ENCODE measurements at places on chromosomes 7 and 10.

DNA sequence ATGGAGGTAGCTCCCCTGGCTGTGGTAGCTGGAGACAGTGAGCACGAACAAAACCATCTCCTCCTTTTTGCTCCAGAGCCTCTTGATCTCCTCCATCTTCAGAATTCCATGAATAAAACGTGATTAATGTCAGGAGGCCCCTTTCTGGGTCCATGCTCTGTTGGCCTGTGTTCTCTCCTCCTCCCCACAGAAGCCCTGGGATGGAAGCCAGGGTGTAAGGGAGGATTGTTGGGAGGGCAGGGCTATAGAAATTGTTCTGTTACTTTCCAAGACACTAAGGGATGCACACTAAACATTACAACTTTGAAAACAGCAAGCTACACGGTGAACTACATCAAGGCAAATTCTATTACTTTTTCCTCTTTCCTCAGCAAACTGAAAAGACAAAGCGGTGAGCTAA lies 96.3 kb downstream of the RNF216 start:
- DNase-seq = no peak

- no peak for DNase-seq
These were observed 93.6 kb upstream of the PCBD1 start for GRCh38 chr10:70981936-70982335.

- DNase-seq = no peak
These were observed 129.8 kb upstream of the TNRC18 start for GRCh38 chr7:5553298-5553877.

DNA sequence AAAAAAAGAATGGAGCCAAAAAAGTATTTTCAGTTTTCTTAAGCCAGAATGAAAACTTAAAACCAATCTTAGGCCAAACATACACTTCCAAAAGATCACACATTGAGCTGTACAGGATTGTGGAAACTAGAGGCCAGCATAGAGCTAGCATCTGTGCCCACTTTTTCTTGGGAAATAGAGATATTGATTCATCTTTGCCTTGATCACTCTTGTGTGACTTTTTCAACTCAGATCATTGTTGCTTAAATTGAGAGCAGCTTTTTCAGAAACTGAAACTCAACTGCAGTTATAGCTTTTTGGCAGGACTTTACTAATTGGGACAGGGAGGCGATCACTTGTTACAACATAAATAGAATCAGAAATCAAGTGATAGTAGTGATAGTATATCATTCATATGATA lies 132.2 kb downstream of the PRKG1 start:
- DNase-seq = no peak

DNA sequence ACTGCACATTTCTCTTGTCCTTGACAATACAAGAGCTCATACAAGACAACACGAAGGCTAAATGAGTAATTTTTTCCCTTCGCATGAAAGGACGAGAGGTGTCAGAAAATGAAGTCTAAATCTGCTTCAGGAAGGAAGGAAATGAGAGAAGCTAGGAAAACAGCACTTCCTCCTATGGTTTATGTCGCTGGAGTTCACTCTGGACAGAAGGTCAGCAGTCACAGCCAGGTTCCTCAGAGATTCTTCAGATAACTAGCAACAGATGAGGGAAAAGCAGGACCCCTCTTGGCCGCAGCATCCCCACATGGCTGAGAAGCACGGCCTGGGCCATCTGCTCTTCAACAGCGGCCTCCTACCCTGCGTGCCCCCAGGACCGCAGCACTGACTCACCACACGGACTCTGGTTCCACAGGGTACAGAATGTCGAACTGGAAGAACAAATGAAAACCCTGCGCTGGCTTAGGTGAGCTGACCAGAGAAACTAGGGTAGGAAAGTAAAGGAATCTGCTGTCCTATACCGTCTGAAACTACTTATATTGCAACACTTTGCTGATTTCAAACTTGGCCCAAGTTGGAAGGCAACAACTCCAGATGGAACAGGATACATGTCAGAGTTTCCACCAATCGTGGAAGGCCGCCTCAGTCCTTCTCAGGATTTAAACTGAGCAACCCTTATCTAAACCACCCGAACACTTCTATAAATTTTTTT lies 26.3 kb downstream of the DNMBP start:
- peak; percentile 61 for DNase-seq

GRCh38 chr10:30830315-30831230 lies 201.0 kb upstream of the LYZL2 start:
- no peak for DNase-seq

DNA sequence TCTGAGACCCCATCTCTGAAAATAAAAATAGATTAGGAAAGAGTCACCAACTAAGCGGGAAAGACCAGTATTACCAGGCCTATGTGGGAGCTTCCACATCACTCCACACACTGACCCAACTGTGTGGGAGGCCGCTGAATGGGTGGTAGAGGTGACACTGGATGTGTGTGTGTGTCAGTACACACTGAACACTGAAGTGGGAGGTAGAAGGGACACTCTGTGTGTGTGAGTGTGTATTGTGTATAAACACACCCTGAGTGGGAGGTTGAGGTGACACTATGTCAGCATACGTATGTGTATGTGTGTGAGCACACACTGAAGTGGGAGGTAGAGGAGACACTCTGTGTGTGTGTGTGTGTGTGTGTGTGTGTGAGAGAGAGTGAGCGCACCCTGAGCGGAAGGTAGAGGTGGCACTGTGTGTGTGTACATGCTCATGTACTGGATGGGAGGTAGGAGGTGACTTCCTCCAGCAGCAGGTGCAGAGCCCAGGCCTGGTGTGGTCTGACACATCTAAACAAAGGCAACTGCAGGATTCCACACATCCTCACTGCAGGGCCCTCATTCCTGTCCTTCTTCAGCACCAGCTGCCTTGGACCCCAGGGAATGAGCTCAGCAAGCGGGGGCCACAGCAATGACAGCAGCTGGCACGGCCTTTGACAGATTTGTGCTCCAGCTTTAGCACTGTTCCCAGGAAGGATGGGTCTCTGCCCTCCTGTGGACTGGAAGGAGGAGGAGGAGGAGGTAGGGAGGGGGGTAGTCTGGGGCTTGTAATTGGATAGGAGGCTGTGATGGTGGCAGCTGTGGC lies 26.5 kb upstream of the RBM20 start:
- DNase-seq = peak; percentile 64

DNA sequence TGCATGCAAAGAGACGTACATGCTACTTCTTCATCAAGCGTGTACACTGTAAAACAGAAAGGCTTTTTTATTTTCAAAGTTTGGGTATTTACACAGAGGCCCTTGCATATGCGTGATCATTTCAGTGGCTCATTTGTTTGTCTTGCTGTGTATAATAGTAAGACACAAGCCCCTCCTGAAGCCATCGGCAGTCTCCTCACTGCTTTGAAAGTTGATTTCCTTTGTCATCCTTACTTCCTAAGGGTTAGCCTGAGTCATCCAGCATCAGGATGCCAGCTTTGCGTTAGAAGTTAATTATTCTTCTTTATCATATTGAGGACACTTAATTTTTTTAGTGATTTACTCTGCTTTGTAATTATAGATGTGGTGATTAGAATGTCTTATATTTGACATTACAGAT lies 72.5 kb upstream of the CTBP2 start:
- no peak for DNase-seq

- DNase-seq = peak; percentile 59
These were observed 25.5 kb downstream of the NYAP1 start for GRCh38 chr7:100509231-100509630.

- DNase-seq = no peak
These were observed 181.3 kb downstream of the SNX10 start for GRCh38 chr7:26472971-26473370.

GRCh38 chr10:61757525-61758397 lies 95.0 kb downstream of the CABCOCO1 start:
- DNase-seq = no peak

- no peak for DNase-seq
These were observed 25.0 kb downstream of the YKT6 start for GRCh38 chr7:44225566-44226395.

- DNase-seq = no peak
These were observed 50.5 kb downstream of the CPVL start for GRCh38 chr7:29095631-29096445.

GRCh38 chr10:78728176-78728575 lies 340.6 kb upstream of the ZMIZ1 start:
- DNase-seq = no peak

GRCh38 chr10:70120417-70120816 lies 12.2 kb downstream of the AIFM2 start:
- no peak for DNase-seq

DNA sequence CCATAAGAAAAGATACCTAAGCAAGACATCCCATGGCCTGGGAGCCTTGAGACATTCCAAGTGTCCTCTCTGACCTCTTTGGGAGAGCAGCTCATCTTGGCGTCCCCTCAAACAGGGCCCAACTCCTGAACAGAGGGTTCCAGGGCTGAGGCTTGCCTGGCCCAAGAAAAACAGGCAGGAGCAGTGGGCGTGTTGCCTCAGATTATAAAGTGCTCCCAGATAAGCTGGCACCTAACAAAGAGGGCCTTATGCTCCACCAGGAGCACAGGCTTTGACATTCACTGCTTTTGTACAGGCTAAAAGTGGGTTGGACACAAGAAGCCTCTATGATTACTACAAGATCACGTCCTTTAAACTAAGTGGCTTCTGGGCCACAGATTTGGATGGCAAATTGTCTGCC lies 193.1 kb downstream of the FGFR2 start:
- DNase-seq = no peak

GRCh38 chr10:70674560-70675495 lies 2.5 kb downstream of the ADAMTS14 start:
- DNase-seq = no peak

DNA sequence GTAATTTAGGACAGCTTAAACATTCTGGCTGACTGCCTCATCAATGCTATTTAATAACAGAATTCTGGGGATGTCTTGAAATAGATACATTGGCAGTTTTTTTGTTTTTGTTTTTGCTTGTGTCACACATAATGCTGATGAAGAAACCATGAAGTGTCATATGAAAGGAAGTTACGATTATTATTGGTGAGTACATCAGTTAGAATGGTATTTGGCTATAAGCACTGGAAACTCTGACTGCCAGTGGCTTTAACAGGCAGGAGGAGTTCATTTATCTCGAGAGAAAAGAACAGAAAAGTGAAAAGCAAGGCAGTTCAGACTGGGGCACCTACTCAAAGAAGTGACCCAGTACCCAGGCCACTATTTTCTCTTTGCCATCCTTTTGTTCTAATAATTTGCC lies 18.1 kb downstream of the LSM8 start:
- DNase-seq = peak; percentile 25

GRCh38 chr7:108294595-108294994 lies 161.6 kb downstream of the NRCAM start:
- DNase-seq = no peak

DNA sequence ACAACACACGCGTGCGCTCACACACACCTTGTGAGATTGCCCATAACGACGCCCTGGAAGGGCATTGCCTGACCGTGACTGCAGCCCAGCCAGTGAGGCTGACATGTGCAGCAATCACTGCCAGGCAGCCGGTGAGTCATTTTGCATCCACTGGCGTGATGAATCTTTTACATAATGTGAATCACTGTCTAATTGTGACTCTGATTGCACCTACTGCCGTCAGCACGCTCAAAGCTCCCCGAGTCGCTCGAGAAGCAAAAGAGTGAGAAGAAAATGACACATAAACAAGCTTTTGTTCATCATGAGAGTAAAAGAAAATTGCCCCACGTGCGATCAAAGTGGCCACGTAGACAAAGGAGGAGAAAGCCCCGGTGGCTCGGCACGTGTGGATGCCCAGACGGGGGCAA lies 117.4 kb upstream of the PFKP start:
- DNase-seq = no peak

GRCh38 chr10:13813550-13813949 lies 226.8 kb downstream of the PRPF18 start:
- no peak for DNase-seq

- peak; percentile 72 for DNase-seq
These were observed 1.8 kb upstream of the MICALL2 start for GRCh38 chr7:1460821-1461645.

DNA sequence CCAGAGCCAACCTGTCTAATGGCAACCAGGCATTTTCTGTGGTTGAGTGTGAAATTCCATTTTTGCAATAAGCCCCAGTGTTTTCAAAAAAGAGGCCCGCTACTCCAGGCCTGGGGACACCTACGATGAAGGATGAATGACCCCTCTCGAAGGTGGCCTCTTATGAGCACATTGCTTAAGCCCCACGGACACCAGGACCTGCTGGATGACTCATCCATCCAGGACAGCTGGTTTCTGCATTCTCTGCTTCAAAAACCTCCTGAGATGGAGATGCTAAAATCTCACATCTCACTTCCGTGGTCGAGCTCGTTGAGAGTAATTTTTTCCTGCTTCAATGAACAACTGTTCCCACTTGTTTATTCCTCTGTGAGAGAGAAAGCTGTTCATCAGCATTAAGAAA lies 150.2 kb upstream of the FZD8 start:
- no peak for DNase-seq

- no peak for DNase-seq
These were observed 4.1 kb upstream of the CTBP2 start for GRCh38 chr10:125164421-125164820.

DNA sequence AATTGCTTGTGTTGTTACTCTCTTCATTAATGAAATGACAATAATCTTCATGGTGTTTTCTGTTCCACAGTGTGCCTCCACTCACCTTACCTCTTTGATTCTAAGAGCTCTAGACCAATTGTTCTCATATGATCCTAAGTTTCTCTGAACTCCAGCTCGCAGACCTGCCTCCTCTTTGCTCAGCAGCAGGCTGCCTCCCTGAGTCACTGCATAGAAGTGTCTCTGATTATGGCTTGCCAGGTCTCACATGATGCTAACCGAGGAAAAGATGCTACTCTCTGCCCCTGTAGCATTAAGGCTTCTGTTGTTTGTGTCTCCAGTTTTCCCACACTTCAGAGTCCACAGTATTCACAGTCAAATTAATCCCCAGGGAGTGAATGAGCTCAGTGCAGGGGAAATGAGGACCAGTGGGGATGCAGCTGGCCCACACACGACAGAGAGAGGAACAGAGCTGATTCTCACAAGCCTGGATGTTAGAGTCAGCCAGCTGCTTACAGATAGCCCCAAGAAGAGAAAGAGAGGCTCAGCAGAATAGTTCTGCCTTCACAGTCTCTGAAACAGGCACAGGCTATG lies 145.9 kb upstream of the EGR2 start:
- DNase-seq = no peak

- DNase-seq = no peak
These were observed 10.8 kb downstream of the KCNH2 start for GRCh38 chr7:150967349-150967748.

- no peak for DNase-seq
These were observed 1.5 kb upstream of the CALHM3 start for GRCh38 chr10:103480521-103480920.
